ENCODE measurements at places on chromosomes 3 and 15. TPM values are rescaled to one million over a fixed set of nuclear protein-coding genes. Genes with fewer than 3 reads are reported as not detected.

Gene TMCO5A
- not detected for total RNA-seq

Gene TGM5
- total RNA-seq, result 0.21 TPM

Gene IMPG2
- 0.03 TPM for total RNA-seq

Gene GOLGA8S
- total RNA-seq, result not detected

Gene TNFAIP8L3
- total RNA-seq, result not detected

DNA sequence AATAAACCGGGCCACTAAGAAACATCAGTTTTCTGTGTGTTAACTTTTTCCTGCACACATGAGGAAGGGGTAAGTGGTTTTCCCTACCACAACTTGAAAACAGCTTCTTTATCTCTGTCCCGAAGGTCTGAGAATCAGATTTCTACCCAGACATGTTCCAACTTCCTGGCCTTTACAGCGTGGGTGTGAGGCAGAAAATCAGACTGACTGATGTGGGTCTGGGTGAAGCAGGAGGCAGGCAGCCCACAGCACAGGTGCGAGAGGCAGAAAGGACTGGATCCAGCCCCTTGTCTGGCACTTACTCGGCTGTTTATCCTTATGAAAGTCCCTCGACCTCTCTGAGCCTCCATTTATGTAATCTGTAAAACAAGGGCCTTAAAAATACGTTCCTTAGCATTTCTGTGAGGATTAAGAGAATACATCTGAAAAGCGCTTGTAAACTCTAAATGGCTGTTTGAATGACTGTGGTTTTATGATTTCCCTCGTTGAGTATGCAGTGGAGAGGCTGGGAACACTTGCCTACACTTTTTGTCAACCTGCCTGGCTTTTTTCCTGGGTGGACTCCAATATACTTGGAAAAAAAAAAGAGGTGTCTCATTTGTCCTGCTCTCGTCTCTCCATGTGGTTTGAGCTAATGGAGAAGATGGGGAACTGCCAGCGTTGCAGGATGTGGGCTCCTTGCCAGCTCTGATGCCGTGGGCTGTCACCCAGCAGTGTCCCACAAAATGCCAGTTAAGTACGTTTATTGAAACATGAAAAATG lies 3.1 kb downstream of the AGBL1 start:
- no peak for DNase-seq

- peak; percentile 48 for DNase-seq
These were observed 67.0 kb downstream of the SUCNR1 start for GRCh38 chr3:151940481-151940880.

DNA sequence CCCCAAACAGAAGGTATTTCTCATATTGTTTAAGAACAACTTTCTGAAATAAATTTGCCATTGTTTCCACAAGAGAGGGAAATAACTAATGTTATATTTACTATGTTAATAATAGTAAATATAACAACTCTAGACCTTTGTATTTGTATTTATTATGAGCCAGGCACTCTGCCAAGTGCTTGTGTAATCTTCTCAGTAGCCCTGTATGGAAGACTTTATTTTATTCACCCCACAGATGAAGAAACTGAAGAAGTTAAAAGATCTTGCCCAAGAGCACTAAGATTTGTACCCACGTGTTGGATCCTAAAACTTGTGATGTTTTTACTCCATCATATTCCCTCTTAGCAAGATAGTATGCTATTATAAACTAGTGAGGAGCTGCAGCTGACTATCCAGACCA lies 12.0 kb upstream of the GNB4 start:
- no peak for DNase-seq

- DNase-seq, result no peak
These were observed 165.1 kb downstream of the IL5RA start for GRCh38 chr3:2945121-2945520.

DNA sequence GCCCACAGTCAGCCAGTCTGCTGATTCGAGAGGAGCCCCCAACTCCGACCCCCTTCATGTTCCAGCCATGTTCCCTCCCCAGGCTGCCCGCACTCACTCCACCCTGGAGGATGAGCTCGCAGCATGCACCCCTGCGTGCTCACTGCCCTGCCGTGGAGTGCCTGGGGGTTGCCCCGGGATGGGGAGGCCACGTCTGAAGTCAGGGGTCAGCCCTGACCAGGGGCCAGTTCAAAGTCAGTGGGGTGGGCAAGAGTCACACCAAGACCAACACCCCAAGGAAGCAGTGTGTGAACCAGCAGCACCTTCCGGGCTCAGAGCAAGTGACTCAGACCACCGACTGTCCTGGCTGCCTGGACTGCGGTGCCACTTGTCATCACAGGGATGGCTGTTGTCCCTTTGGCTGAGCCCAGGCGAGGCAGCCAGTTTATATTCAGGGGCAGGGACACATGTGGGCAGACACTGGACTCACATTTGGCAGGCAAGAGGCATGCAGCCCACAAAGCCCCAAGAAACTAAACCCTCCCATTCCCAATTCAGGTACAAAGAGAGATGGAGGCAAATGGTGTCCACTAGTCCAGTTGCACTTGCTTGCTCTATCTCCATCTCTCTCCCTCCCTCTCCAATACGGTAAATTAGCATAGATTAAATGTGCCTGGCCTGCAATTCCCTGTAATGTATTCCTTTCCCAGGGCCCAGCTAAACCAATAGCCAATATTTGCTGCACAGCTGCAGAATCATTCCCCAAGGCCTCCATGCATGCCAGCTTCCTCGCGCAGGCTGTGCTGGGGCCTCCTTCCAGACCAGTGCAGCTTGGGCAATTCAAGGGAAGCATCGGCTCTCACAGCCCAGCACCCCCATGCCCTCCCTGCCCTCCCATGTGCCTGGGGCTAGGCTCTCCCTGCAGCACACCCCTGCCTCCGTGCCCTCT lies 135.7 kb upstream of the IQSEC1 start:
- no peak for DNase-seq

DNA sequence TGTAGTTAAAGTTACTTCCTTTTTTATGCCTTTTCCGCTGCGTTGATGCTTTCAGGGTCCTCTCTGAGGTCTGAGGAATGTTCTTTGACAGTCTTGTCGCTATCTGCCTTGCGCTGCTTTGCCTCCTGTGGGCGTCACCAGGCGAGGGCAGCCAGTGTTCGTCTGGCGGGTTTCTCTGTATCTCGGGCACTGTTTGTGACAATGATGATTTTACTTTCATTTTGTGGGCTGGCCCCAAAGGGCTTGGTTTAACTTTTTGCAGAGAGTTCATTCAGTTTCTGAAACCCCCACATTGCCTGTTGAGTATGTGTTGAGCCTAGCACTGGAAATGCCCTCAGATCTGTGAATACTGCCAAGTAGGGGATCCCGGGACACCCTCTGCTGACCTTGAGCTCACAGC lies 24.6 kb upstream of the SACM1L start:
- DNase-seq, result no peak

DNA sequence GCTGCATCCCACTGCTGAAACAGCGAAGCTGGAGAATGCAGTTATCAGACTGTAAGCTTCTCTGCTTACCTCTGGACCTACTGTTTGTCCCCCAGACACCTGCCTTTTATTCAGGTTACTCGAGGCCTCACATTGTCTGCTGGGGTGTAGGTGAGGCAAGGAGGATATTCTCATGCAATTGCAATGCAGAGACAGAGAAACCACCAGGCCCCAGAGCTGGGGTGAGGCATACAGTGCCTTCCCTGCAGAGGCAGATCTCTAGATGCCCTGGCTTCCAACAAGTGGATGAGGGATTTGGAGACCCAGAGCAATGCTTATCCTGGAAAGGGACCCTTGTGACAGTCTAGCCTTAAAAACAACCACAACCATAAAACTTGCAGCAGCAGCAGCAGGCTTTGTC lies 263.4 kb upstream of the ST8SIA2 start:
- DNase-seq, result no peak

GRCh38 chr3:4834403-4834866 lies 144.8 kb upstream of the BHLHE40 start:
- no peak for DNase-seq

DNA sequence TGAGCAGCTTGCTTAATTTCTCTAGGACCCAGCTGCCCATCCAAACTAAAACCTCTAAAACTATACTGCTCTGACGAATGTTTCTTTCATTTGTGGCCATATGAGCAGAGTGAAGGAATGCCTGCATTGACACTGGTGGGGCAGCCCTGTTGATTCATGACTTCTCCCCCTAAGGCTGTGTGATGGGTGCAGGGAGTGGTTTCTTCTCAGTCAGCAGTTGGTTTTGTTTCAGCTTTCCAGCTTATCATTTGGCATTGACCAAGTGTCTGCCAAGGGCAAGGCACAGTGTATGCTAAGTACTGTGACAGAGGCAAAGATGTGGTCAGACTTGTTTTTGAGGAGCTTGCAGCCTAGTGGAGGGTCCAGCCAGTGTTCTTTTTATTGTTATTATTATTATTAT lies 4.7 kb downstream of the ABHD6 start:
- peak; percentile 30 for DNase-seq

- DNase-seq, result peak; percentile 89
These were observed 2.1 kb upstream of the ALAS1 start for GRCh38 chr3:52195823-52196331.

DNA sequence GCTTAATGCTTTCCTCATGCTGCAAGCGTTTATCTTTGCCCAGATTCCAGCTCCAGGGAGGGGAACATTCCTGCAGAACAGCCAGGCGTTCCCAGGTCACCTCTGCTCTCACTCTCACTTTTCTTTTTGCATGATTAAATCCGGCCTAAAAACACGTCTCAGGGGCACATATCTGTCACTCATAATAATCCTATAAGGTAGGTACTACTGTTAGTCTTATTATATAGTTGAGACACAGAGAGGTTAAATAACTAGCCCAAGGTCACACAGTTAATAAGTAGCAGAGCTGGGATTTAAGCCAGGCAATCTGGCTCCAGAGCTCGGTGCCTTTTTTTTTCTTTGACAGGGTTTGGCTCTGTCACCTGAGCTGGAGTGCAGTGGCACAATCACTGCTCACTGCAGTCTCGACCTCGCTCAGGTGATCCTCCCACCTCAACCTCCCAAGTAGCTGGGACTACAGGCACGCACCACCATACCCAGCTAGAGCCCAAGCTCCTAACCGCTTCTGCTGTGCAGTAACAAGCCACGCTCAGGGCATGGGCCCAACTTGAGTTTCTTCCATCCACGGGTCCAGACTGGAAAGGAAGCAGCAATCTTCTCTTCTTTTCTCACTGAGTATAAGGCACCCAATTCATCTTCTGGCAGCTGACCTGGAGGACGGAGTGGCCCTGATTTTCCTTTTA lies 96.5 kb downstream of the LIPC start:
- no peak for DNase-seq

- no peak for DNase-seq
These were observed 303.6 kb upstream of the LRRN1 start for GRCh38 chr3:3495611-3496010.

GRCh38 chr3:26368312-26368711 lies 254.3 kb upstream of the LRRC3B start:
- no peak for DNase-seq

DNA sequence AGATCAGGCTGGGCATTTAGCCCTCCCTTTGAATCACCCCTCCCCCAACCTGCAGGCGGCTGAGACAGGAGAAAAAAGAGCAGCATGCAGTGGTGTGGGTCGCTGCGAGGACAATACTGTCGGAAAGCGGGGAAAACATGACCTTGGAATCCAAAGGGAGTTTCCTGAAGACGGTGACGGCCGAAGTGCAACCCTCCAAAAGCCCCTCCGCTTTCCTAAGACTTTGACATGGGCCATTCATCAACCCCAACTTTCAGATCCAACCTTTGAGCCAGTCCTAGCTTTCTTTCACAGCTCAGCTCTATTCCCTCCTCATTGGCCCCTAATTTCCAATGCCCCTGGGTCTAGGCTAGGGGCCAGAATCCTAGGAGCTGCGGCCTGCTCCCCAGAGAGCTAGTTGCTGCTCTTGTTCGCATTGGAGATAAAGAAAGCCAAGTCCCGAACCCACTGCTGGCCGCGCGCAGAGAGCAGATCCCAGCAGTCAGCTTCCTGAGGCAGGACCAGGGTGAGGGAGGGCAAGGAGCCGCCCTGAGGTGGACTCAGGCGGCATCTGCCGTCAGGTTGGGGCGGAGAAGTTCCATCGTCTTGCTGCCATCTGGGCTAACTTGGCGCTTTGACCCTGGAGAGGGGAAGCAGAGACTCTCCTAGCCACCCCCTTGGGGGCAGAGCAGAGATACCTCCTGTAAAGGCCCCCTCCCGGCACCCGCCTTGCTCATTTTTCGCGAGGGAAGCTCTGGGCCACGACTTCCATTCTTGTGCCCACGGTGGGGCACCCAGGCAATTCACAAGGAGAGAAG lies 914 bp downstream of the ZIC4 start:
- DNase-seq, result no peak

- no peak for DNase-seq
These were observed 45.7 kb upstream of the ADGRG7 start for GRCh38 chr3:100563652-100564211.

- DNase-seq, result no peak
These were observed 53.5 kb downstream of the TRIM71 start for GRCh38 chr3:32871273-32871672.

DNA sequence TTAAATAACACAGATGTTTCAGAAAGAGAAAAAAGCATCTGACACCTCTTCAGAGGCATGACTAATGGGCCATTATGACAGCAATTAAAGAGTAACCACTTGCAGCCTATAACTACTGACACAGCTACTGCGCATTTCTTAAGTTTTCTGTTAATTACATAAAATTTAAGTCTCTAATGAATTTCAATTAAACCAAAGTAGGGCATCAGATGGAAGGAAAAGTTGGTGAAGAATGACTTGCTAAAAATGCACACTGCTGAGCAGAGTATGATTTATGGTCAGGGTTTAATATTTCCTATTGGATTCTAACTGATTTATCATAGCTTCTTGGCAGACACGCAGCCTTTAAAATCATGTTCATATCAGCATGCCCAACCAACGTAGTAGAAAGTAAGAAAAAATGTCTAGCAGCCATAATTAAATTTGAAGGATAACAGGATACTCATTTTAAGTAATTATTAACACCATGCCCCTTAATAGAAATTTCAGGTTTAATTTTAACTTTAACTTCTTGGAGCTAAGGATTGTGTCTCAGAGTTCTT lies 140.0 kb downstream of the CBLB start:
- no peak for DNase-seq

Data from SK-MEL-5 (cell line).